Type B pancreatic cell (in vitro differentiated cells): ENCODE measurements at places on chromosomes 4 and X. TPM values are rescaled to one million over a fixed set of nuclear protein-coding genes. Genes with fewer than 3 reads are reported as not detected.

Gene PFKFB1
- 0.51 and 0.86 TPM in 2 replicates for total RNA-seq

Gene TMEM150C
- total RNA-seq = 5.7 and 7.8 TPM in 2 replicates

Gene NPY5R
- total RNA-seq = 8.8 TPM in 1 of 2 replicates, not detected in the other

Gene TBC1D19
- 8.3 and 11.8 TPM in 2 replicates for total RNA-seq

Gene ARHGAP36
- total RNA-seq = 0.92 and 1.6 TPM in 2 replicates

GRCh38 chrX:41198410-41198809, 113.2 kb downstream of the USP9X start:
- H3K4me3 ChIP-seq = no peak overlapping the region
- DNase-seq = no peak
- H3K4me1 ChIP-seq = no peaks in the 10 kb centered on the region

- H3K27me3 ChIP-seq = peaks cover 40% of the 10 kb centered on the region
- H3K27ac ChIP-seq = no peak overlapping the region
- peaks cover 5% of the 10 kb centered on the region for H3K4me1 ChIP-seq
- no peak for DNase-seq
Measured at GRCh38 chrX:30308263-30309138, 689 bp downstream of the NR0B1 start.

GRCh38 chr4:155530857-155531256, 135.8 kb upstream of the GUCY1A1 start:
- DNase-seq = no peak
- H3K4me1 ChIP-seq = no peaks in the 10 kb centered on the region
- no peak overlapping the region for H3K4me3 ChIP-seq
- no peaks in the 10 kb centered on the region for H3K27me3 ChIP-seq
- no peaks in the 10 kb centered on the region for H3K36me3 ChIP-seq
- H3K27ac ChIP-seq = no peak overlapping the region

- H3K36me3 ChIP-seq = no peaks in the 10 kb centered on the region
- H3K27me3 ChIP-seq = no peaks in the 10 kb centered on the region
- H3K4me1 ChIP-seq = peaks cover 8% of the 10 kb centered on the region
- H3K4me3 ChIP-seq = no peak overlapping the region
- no peak overlapping the region for H3K27ac ChIP-seq
Measured at GRCh38 chr4:77695774-77696173, 90.2 kb downstream of the CXCL13 start.

DNA sequence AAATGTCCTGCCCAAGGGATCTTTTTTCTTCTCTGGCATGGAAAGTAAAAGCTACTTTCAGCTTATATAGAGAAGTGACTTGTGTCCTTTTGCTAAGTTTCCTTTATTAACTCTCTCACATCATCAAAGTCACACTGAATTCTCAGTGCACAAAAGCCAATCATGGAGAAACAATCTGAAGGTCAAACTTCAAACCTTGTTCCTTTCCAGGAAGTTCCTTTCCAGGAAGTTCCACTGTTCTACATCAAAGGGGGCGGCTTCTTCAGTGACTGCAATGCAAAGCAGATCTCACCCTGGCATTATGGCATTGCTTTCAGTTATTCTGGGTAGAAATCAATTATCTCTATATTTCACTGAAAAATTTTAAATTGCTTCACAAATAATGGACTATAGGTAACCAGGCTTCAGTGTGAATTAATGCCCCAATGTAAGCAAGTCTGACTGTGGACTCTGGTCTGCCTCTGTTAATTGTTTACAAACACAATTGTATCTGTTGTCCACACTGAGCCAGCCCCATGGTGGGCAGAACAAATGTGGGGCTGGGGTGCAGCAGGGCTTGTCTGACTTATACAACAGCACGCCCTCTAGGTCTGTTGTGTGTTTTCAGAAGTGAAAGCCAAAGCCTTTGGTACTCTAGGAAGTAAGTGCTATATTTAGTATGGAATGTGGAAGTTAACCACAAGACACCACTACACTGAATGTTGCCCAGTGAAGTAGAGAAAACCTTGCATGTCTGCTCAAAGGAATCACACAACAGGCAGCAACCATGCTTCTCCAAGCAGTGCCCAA, 98.8 kb downstream of the CDS1 start:
- H3K27ac ChIP-seq = peak overlapping the region; percentile 24
- H3K27me3 ChIP-seq = no peaks in the 10 kb centered on the region
- H3K36me3 ChIP-seq = peaks cover 47% of the 10 kb centered on the region
- DNase-seq = no peak

DNA sequence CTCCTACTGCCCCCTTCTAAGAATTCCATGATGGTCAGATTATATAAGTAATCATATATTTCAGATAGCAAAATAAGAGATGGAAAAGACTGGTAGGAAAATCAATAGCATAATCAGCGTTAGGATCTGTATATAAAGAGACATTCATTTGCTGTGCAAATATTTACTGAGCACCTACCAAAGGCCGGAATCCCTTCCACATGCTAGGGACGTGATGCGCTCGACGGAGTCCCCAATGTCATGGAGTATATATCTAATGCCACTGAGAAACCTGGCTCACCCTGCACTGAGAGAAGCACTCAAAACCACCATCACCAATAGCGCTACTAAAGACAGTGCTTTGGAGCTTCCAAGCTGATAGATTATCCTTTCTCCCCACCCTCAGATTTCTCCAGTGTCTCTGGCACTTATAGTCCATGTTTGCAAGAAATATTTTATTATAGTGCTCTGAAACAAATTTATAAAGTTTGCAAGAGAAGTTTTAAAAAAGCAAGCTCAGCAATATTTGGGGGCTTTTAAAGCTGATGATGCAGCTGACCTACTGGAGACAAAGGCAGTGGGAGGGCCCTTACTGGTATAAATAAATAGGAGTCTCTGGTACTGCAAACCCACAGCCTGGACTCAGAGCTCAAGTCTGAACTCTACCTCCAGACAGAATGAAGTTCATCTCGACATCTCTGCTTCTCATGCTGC, at the start of gene CXCL13:
TSS of gene CXCL13 (plus strand) at position 611 of the 693 bp plus-strand sequence. CDS start at position 657, 46 bp downstream.
- H3K36me3 ChIP-seq = no peaks in the 10 kb centered on the region
- no peak within 1 kb of the TSS for H3K27ac ChIP-seq
- H3K27me3 ChIP-seq = peaks cover 27% of the 10 kb centered on the region
- no peaks in the 10 kb centered on the region for H3K4me1 ChIP-seq
- H3K4me3 ChIP-seq = no peak within 1 kb of the TSS
- DNase-seq = no peak

- no peaks in the 10 kb centered on the region for H3K36me3 ChIP-seq
- no peak overlapping the region for H3K27ac ChIP-seq
- peaks cover 52% of the 10 kb centered on the region for H3K27me3 ChIP-seq
Measured at GRCh38 chrX:11664211-11665167, 1.2 kb downstream of the ARHGAP6 start.
